ENCODE measurements at places on chromosomes 2 and 18. TPM values are rescaled to one million over a fixed set of nuclear protein-coding genes. Genes with fewer than 3 reads are reported as not detected.

DNA sequence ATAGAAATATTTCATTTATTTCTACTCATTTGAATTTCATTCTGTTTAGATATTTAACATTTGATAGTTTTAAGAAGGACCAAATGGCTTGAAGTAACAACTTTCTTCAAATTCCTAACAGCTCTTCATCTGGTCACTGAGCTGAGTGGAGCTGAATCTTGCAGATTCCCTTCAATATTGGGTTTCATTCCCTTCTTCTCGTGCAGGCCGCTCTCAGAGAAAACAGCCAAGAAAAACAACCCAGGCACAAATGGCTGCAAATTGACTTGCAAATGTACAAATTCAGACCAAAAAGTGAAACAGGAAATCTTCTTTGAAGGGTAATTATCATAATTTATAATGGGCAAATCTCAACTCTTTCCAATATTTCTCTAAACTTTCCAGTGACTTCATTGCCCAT, 30.3 kb upstream of the GCG start:
- no peak for DNase-seq

GRCh38 chr2:123518367-123518766, 506.7 kb upstream of the CNTNAP5 start:
- DNase-seq, result no peak

DNA sequence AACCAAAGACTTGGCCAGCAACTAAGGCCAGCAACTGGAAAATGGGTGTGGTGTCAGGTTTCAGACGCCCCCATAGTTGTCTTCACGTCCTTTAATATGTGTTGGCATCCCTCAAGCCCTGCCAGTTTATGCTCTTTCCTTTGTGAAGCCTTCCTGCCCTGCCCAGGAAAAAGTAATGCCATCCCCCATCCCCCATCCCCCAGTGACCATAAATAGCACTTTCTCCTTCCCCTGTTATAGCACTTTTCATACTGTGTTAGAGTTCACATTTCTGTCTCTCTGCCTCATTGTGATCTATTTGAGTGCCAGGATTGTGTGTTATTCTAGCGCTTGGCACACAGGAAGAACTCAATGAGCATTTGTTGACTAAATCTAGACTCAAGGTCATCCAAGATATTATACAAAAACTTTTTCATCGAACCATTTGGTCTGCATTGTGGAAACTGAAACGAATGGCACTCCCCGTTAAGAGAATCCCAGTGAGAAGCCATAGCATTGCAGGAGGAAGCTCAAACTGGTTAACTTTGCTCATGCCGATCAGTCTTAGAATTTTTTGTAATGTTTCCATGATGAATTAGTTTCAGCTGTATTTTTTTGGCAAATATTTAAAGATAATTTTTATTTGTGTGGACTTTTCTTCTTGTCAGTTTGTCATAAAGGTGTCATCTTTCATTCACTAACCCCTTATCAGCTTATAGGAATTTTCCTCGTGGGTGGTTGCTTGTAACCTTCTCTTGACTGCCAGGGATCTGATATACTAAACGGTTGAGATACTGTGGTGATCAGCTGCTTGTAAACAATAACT, 15.7 kb downstream of the CRIM1 start:
- DNase-seq, result peak; percentile 12

Gene ACTG2
- total RNA-seq, result not detected

Measured in Calu3 (cell line).